Prostate gland (tissue), 2 donors: ENCODE measurements at places on chromosomes 11 and 22. TPM values are rescaled to one million over a fixed set of nuclear protein-coding genes. Genes with fewer than 3 reads are reported as not detected.

- DNase-seq: no peak
Observed at GRCh38 chr11:5043380-5043779, 2.9 kb upstream of the OR52J3 start.

DNA sequence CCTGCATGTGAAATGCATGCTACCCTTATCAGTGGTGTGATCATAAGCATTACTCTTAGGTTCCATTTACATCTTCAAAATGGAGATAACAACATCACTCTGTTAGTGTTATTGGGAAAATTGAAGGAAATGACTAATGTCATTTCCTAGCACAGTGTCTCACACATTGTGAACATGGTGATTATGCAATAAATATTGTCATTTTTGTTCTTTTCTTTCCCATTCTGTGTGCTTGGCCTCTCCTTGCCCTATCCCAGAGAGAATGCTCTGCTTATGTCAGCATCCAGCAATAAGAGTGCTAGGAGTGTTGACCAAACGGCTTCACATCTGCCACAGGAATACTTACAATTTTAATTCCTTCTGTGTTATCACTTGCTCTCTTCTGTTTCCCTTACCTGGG lies 1024.1 kb upstream of the CCDC90B start:
- DNase-seq: no peak

Gene GLB1L3
- total RNA-seq: 7.8 TPM

GRCh38 chr22:46918197-46918596 lies 155.7 kb downstream of the TBC1D22A start:
- no peak for DNase-seq

GRCh38 chr11:26847977-26848376 lies 126.1 kb upstream of the SLC5A12 start:
- DNase-seq: no peak

Gene PARVA
- 38.4 TPM for total RNA-seq

Gene CTSC
- 19.4 TPM for total RNA-seq

Gene MYEOV
- 1.1 TPM for total RNA-seq

Gene GLYAT
- not detected for total RNA-seq

DNA sequence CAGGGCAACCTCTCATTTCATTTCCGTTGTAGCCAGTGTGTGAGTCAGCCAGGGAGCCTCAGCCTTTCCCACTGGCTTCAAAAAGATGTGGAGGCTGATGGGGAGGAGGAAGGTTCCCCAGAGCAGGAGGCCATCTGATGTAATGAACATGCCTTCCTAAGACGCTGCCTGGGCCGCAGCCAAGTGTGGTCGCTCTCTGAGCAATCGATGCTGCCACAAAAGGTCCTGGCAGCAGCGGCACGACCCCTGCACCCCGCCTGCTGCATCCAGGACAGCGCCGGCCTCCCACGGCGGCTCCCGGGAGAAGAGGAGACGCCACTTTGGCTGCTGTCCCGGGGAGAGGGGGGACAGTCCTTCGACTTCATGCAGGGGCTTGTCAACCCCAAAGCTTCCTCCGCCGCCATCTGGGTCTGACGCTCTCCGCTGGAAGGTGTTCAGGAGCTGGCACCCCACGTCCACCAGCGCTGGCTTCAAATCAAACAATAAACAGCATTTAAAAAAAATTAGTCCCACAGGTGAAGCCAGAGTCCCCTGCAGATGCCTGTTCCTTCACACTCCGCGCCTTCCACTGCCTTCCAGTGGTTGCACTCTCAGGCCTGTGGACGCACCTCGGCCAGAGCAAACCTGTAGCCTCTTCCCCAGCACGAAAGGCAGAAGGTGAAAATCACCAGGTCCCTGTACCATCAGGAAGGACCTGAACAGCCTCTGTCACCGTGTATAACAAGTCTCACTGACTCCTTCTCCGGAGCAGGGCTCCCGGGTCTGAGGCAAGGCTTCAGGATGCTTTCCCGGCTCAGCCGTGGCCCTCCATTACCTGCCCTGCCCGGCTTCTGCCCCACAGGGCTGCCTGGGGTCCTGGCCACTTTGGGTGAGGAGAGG lies 930.7 kb downstream of the BRD1 start:
- no peak for DNase-seq

GRCh38 chr22:28780296-28780695 lies 7.8 kb downstream of the CCDC117 start:
- no peak for DNase-seq

Gene SULT4A1
- total RNA-seq: 0.14 TPM

Gene FGF19
- total RNA-seq: not detected

Gene SMTNL1
- not detected for total RNA-seq

GRCh38 chr11:44596525-44597276 lies 31.2 kb downstream of the CD82 start:
- no peak for DNase-seq

GRCh38 chr11:8477680-8478079 lies 116.3 kb downstream of the STK33 start:
- no peak for DNase-seq

DNA sequence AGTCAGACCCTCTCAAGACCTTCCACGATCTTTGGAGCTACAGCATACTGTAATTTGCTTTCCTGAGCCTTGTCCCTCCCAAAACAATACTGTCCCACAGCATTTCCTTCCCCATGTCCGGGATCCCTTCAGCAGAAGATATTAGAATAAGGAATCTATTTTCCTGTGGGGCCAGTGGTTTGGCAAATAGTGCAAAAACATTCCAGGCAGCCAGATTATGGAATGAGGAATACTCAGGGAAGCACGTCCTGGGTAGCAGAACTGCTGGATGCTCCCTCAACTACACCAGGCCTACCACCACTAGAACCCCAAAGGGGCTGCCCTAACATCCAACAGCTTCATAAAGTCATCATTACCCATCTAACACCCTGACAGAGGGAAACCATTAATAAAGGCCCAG lies 61.5 kb downstream of the AAMDC start:
- DNase-seq: no peak

DNA sequence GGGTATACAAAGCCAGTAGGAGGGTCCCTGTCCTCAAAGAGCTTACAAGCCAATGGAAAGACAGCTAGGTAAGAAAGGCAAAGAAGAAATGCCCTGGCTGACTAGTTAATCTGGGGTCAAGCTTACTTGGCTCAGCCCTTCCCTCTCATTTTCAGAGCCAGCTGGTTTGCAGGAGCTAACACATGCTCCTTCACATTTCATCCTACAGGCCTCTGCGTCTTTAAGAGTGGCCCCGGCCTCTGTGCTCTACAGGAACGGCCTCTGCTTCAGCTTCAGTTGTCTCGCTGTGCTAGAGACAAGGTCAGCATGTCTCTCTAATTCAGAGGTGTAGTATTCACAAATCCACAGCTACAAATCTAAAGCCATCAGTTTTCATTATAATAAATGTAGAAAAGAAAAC lies 15.2 kb downstream of the ALKBH8 start:
- DNase-seq: no peak

Gene AQP11
- total RNA-seq: 6.9 TPM

- DNase-seq: peak; percentile 88
Observed at GRCh38 chr11:10899121-10899830, 41.4 kb upstream of the ZBED5 start.

Gene IGF2
- 80.7 TPM for total RNA-seq

Gene LRRC32
- 37.3 TPM for total RNA-seq

- no peak for DNase-seq
Observed at GRCh38 chr11:75236062-75236461, 4.5 kb upstream of the TPBGL start.

DNA sequence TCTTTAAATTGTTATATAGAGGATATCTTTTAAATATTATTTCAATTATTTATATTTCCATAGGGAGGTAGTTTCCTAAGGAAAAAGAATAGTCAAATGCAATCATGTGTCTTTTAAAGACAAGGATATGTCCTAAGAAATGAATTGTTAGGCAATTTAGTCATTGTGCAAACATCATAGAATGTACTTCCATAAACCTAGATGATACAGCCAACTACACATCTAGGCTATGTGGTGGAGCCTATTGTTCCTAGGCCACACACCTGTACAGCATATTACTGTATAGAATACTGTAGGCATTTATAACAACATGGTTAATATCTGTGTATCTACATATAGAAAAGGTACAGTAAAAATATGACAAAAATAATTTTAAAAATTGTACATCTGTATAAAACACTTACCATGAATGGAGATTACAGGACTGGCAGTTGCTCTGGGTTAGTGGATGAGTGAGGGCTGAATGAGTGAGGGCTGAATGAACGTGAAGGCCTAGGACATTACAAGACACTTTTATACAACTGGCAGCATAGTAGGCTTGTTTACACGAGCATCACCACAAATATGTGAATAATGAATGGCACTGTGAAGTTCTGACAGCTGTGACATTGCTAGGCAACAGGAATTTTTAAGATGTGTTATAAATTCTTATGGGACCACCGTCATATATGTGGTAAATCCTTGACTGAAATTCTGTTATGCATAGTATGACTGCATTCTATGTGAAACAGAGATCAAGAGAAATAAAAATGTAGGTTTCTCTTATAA lies 1879.0 kb upstream of the RAG2 start:
- no peak for DNase-seq

Gene XKR3
- total RNA-seq: not detected

Gene WBP2NL
- total RNA-seq: 12.7 TPM

Gene GAL
- 1.1 TPM for total RNA-seq

GRCh38 chr11:35614939-35615569 lies 3.2 kb upstream of the FJX1 start:
- DNase-seq: no peak

DNA sequence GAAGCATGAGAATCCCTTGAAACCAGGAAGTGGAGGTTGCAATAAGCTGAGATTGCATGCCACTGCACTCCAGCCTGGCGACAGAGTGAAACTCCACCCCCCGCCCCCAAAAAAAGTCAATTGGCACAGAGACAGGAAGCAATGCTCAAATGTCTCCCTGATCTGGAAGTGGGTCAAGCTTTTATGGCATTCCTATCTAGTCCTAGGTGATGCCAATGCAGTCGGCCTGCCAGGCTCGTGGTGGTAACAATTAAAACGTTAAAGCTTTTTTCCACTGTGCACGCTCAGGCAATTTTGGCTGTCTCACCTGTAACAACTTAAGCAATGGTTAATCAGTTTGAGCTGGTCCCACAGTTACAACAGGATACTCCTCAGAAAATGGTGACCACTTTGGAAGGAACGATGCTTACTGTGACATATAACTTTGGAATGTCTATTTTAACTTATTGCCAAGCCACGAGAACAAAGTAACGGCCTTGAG lies 18.9 kb upstream of the PISD start:
- DNase-seq: peak; percentile 12

- DNase-seq: no peak
Observed at GRCh38 chr22:46612904-46613605, 7.1 kb upstream of the GRAMD4 start.

- no peak for DNase-seq
Observed at GRCh38 chr11:16771350-16772140, 33.1 kb downstream of the C11orf58 start.

- no peak for DNase-seq
Observed at GRCh38 chr11:120529214-120529613, 17.7 kb downstream of the GRIK4 start.

GRCh38 chr11:123190518-123190917 lies 4.5 kb downstream of the CLMP start:
- DNase-seq: no peak

GRCh38 chr11:2532704-2533586 lies 88.1 kb downstream of the KCNQ1 start:
- DNase-seq: peak; percentile 91

Gene RAG1
- 1.4 TPM for total RNA-seq
